ENCODE measurements at places on chromosomes 7 and 10. TPM values are rescaled to one million over a fixed set of nuclear protein-coding genes. Genes with fewer than 3 reads are reported as not detected.

- DNase-seq: peak; percentile 29
Measured at GRCh38 chr10:24952707-24953645, 570 bp upstream of the PRTFDC1 start.

Gene EIF3B
- 138 TPM for polyA plus RNA-seq

Gene MACC1
- 0.15 TPM for polyA plus RNA-seq

Gene HTR7
- polyA plus RNA-seq: 1.3 TPM

DNA sequence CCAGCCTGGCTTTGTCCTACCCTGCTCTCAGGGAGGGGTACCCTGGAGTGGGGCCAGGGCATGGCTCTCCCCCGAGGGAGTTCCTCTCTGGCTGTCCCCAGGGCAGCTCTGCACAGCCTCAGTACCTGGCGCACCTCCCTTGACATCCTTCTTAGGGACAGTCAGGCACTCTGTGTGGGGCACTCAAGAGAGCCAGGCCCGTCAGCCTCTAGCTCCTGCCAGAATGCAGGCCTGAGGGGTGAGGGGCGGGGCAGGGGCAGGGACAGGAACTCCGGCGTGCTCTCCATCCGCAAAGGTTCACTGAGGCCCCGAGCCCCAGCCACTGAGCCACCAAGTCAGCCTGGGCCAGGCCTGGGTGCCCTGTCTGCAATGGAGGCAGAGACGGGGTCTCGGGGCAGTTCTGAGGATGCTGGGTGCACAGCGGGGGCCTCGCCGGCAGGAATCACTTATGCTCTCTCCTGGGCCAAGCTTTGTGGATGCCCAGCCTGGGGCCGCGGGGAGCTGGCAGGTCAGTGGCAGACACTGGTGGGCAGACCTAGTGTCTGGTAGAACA lies 10.1 kb downstream of the LIMK1 start:
- DNase-seq: no peak

- DNase-seq: no peak
Measured at GRCh38 chr7:47416492-47417480, 165.1 kb downstream of the TNS3 start.

- DNase-seq: no peak
Measured at GRCh38 chr7:110375068-110375467, 715.9 kb upstream of the LRRN3 start.

DNA sequence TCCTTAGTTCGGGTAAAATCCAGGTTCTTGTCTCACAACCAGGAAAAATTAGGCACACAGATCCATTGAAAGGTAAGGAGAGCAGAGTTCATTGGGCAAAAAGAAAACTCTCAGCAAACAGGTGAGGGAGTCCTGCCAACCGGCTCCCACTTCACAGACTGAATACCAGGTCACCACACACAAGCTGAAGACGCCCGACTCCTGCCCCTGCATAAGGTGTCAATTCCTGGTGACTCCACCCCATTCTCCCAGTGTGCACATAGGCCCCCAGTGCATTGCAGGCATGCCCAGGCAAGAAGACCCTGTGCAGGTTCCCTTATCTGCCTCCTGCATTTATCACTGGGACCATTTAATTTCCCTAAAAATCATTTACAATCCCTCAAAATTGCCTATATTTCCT lies 354.6 kb downstream of the LRRTM3 start:
- no peak for DNase-seq

DNA sequence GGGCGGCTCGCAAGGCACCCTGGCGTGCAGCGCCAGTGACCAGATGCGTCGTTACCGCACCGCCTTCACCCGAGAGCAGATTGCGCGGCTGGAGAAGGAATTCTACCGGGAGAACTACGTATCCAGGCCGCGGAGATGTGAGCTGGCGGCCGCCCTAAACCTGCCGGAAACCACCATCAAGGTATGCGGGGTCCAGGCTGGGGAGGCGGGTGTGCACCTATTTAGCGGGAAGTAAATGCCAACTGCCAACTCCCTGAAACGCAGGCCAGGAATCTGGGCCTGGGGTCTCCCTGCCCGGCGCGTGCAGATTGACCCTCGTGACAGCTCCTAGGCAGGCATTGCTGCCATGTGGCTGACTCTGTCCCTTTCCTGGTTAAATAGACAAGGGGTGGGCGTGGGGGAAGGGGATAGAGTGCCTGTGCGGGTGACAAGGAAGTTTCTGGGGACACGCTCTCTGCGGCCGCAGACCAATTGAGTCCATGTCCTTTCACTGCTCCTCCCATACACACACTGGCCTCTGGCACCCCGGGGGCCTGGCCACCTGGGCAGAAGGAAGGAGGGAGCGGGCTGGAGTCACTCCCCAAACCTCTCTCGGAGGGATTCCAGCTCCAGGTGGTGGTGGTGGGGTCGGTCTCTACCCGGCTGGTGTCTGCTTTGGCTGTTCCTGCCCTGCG lies 2.7 kb downstream of the EVX1 start:
- no peak for DNase-seq

DNA sequence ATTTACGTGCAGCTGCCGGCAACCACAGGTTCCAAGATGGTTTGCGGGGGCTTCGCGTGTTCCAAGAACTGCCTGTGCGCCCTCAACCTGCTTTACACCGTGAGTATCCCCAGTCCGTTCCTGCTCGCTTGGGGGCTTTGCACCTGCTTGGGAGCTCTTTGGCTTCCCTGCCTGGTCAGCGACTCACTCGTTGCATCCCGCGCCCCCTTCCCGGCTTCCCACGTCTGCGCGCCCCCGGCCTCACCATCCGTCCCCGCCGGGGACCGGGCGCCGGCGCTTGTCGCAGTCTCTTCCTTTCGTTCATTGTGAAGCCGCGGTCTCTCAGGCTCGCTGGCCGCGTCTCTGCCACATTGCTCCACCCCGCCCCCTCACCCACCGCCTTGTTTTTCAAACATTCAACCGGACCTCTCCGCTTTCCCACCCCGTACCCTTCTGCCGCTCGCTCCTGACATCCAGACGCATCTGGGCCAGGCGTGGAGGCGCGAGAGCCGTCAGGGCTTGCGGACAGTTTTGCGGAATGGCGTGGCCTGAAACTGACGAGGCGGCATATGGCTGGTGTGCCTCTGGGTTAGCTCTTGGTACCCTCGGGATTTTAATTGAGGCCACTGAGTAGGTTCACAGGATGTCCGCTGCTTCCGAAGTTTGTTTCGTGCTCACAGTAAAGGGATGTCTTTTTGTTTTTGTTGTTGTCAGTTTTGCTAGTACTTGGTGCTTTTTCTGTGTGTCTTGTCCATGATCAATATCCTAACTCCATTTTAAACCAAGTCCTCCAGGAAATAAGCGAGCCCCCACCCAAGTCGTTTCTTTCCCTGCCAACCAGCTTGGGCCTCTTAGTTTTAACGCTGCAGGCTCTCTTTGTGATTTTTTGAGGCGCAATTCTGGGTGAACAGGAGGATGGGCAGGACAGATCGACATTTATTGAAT lies 639 bp downstream of the TSPAN13 start:
- DNase-seq: no peak

Gene PHKG1
- 0.93 TPM for polyA plus RNA-seq

Gene C7orf33
- not detected for polyA plus RNA-seq

Gene C10orf53
- not detected for polyA plus RNA-seq

Gene ZNF746
- polyA plus RNA-seq: 17.4 TPM

Data from left renal pelvis (tissue), 4 donors.